ENCODE measurements at places on chromosomes 3 and 15.

DNA sequence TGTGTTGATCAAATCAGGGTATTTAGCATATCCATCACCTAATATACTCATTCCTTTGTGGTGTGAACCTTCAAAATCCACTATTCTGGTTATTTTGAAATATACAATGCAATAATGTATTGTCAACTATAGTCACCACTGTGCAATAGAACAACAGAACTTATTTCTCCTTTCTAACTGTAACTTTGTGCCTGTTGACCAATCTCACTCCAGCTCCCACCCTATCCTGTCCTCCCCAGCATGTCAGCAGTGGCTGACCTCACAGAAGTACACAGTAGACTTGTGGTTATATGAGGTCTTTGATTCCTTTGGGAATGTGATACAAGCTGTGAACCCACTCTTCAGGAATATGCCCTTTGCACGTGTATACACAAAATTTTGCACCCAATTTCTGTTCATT is 64.2 kb downstream of the ECT2 start:
- no peak for DNase-seq

- DNase-seq: no peak
Measured at GRCh38 chr15:92365906-92366305, 27.8 kb upstream of the ST8SIA2 start.

- DNase-seq: no peak
Measured at GRCh38 chr3:112654492-112654891, 13.5 kb upstream of the CCDC80 start.

DNA sequence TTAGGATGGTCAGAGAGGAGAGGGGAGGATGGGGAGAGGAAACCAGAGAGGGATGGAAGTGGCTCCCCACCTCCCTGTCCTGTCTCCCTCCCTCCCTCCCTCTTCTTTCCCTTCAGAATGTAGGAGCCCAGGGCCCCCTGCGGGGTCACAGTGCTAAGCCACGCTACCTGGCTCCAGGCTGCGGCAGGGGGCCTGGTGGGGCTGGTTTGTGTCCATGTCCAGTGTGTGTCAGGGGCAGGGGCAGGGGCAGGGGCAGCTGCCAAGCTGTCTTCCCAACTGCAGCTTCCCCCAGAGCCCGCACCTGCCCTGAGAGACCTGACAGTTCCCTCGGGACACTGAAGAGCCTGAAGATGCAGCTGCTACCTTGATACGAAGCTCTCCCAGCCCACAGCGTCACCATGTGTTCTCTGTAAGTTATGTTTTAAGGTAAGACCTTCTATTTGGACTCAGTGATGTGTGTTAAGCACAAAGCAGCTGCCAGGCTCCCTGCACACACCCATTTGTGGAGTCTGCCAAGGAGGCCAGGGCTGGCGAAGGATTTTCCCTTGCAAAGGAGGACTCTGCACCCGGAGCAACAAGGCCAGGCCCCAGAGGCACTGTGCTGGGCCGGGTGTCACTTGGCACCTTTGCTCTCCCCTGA is 121.8 kb upstream of the SMAD3 start:
- DNase-seq: no peak

DNA sequence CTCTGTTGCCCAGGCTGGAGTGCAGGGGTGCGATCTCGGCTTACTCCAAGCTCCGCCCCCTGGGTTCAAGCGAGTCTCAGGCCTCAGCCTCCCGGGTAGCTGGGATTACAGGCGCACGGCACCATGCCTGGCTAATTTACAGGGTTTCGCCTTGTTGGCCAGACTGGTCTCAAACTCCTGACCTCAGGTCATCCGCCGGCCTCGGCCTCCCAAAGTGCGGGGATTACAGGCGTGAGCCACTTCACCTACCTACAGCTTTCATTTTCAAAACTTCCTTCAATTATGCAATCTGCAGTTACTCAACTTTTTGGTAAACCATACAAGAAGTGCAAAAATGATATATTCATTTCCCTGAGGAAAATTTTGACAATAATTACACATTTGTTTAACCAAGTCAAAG is 14.0 kb downstream of the NANOGP8 start:
- no peak for DNase-seq

GRCh38 chr3:144033863-144034262 is 62.2 kb downstream of the DIPK2A start:
- no peak for DNase-seq

DNA sequence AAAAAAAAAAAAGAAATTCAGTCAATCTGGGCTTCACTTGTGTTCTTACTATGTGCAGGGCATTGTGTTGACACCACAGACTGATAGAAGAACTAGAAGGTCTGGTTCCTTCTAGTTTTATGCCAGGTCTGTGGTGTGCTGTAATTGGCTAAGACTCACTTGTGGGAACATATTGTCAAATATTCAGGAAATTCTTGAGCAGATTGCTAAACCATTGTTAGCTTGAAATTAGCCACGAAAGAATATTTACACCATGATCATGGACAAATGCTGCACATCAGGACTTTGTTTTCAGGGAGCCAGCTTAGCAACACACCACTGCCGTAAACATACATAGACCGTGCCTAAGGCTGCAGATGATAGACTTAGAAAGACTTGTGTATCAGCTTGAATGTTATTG is 74.6 kb downstream of the GTPBP8 start:
- no peak for DNase-seq

GRCh38 chr15:77104155-77104554 is 33.2 kb upstream of the TSPAN3 start:
- DNase-seq: no peak

DNA sequence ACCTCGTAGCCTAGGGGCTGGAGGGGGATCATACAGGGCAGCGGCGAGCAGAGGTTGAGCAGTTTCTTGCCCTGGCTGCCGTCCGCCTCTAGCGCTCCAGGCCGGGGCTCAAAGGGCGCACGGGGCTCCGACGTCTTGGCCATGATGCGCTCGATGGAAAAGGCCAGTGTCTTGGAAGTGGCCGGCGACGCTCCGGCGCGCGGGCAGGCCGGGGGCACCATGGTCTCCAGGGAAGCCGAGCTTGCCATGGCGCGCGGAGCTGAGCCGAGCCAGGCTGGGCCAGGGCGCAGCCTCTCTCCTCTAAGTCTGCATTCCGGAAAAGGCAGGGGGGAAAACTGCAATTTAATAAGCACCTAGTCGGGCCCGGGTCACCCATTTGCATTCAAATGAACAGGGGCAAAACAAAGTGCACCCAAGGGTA is 719 bp downstream of the FEZF2 start:
- DNase-seq: no peak

DNA sequence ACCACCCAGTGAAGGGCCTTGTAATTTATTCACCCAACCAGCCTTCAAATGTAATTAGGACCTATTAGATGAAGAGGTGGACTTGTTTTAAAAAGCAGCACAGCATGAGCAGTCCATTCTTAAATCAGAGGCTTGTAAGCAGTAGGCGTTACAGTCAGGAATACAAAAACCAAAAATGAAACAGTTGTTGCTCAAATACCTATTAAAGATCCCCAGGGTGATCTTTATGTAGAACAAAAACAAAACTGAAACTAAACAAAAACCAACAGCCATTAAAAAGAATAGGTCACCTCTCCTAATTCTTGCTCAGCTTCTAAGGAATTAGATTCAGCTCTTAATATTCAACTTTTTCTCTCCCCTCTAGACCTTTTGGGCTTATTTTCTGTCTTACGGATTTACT is 104.9 kb upstream of the ST8SIA2 start:
- DNase-seq: no peak

DNA sequence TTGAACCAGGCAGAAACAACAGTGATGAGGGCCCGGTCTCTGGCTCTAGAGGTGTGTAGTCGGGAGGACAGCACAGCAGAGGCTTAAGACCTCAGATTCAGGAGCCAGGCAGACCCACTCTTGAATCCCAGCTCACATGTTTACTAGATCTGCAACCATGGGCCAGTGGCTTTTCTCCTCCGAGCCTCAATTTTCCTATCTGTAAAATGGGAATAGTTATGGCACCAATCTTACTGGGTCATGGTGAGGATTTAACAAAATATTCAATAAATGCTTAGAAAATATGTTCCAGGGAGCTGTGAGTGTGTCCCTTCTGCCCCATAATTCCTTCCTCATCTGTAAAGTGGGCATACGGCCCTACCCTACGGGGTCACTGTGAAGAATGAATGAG is 506.9 kb downstream of the SHQ1 start:
- DNase-seq: no peak

GRCh38 chr15:91100814-91101607 is 954 bp downstream of the SV2B start:
- no peak for DNase-seq

DNA sequence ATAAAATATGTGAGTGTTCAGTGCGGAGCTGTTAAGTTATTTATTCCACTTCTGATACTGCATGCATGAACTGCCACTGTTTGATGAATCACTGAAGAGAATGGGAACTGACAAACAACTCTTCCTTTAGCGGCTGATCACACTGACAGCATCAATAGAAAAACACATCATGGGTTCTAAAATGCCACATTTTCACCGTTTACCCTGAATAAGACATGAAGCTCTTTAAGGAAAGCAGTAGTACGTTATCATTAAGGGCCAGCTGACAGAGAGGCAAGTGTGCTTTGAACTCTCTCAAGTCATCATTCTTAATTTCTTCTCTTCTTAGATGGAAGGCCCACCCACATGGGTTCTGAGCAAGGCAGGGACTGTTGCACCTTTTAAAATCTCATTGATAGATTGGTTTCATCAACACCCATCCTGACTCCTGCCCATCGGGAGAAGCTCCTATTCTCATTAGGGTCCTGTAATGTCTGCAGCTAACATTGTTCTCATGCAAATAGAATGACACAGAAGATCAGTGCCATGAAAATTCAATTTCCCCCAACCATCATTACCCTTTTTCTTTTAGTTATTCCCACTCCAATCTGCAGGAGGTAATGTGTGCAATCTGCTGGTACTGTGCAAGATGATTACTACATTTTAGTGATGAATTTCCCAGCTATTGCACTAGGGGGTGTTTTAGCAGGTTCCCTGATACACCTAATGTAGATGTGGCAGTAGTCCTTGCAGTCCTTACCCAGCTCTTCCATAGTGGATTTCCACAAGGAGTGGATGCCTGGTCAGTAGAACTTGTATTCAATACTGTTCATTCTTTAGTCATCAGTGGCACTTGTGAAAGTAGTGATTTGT is 119.1 kb downstream of the ROBO2 start:
- DNase-seq: no peak

- DNase-seq: no peak
Measured at GRCh38 chr3:1442271-1442670, 349.4 kb downstream of the CNTN6 start.

- DNase-seq: no peak
Measured at GRCh38 chr15:40115670-40116093, 7.0 kb upstream of the BMF start.

DNA sequence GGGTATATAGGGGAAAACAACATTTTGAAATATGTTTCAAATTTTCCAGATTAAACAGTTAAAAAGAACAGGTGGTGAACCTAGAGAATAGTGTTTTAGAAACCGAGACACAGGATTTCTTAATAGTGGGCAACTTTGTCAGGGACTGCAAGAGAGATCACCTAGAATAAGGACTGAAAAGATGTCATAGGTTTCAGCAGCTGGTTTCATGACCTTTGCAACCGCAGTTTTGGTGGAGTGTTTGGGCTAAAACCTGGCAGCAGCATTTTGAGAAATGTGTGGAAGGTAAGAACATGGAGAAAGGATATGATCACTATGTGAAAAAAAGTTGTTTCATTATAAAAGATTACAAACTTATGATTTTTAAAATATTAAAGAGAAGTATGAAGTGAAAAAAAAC is 34.9 kb downstream of the PRKCI start:
- no peak for DNase-seq
